ENCODE measurements at places on chromosomes 2 and 18.

DNA sequence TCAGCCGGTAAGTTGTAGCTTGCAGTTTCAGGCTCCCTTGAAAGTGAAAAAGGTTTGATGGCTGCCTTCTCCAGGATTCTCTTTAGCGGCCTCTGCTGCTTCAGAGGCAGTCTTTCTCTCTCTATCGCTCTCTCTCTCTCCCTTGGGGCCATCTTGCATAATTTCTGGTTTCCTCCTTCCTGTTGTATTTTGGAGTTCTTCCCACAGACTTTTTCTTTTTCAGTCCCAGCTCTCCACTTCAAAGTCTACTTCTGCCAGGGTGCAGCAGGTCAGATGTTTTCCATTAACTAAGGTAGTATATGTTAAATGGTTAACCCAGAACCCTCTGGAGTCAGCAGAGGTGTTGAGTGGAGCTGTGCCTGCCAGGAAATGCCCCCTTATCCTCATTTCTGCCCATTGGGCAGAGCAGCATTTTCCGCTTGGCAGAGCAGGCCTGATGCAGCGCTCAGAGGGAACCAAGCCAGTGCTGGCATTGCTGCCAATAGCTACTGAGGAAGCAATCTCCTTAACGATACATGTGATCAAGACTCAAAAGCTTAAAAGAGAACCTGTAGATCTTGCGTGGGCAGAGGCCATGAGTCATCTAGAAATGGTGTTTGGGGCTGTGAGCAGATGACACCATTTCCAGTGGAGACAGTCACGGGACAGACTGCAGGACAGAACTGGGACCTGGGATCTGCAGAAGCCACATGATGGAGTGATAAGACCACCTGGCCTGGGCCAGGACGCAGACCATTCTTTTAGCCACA is 20.8 kb downstream of the DBI start:
- DNase-seq: peak; percentile 66

- DNase-seq: no peak
Observed at GRCh38 chr2:202695166-202695565, 60.4 kb downstream of the FAM117B start.

- DNase-seq: no peak
Observed at GRCh38 chr2:169478339-169478738, 955 bp upstream of the BBS5 start.

- DNase-seq: no peak
Observed at GRCh38 chr2:222306393-222307142, 7.8 kb upstream of the PAX3 start.

DNA sequence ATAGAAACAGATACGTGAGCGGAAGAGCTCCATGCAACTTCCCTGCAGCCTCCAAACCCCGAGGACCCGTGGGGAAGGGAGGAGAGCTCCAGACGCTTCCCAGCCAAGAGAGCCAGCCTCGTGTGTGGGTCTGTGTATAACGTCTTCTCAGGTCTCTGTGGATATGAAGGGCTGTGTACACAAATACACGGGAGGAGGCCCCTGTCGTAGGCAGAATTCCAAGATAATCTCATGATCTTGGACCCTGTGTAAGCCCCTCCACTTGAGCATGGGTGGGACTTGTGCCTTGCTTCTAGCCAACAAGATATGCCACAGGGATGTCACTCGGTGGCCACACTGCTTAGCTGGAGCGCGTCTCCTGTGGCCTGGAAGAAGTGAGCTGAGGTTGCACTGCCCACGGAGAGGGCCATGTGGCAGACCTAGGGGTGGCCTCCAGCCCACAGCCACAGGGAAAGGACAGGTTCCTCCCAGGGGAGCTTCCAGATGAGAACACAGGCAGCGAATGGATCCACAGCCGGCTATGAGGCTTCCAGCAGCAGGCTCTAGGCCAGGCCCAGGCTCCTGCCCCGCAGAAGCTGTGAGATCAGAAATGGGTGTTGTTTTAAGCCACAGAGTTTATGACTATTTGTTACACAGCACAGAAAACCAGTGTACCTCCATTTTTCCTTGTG is 15.6 kb upstream of the KLF11 start:
- DNase-seq: no peak

DNA sequence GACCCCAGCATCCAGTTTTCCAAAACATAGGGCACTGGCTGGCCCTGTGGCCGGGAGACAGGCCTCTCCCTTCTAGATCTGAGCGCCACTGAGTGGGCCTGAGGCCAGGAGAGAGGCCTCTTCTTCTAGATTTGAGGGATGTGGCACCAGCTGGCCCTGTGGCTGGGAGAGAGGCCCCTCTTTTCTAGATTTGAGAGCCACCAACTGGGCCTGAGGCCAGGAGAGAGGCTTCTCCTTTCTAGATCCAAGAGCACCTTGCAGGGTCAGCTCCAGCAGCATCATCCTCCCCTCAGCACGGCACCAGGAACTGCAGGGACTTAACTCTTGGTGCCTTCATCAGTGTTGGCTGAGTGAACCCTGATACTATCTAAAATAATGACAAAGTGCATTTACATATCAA is 114.3 kb upstream of the ALKAL2 start:
- no peak for DNase-seq

- no peak for DNase-seq
Observed at GRCh38 chr2:236078297-236079255, 89.6 kb downstream of the GBX2 start.

GRCh38 chr2:17815468-17816184 is 634 bp upstream of the MSGN1 start:
- DNase-seq: no peak

GRCh38 chr2:36360063-36360462 is 4.5 kb downstream of the CRIM1 start:
- DNase-seq: no peak
